NCI-H2171 (cell line): ENCODE measurements at places on chromosomes 4 and X.

- DNase-seq, result no peak
These were observed 687.3 kb upstream of the ACTRT1 start for GRCh38 chrX:128739539-128739938.

- no peak for DNase-seq
These were observed 28.6 kb upstream of the ARHGAP24 start for GRCh38 chr4:85446141-85446861.

DNA sequence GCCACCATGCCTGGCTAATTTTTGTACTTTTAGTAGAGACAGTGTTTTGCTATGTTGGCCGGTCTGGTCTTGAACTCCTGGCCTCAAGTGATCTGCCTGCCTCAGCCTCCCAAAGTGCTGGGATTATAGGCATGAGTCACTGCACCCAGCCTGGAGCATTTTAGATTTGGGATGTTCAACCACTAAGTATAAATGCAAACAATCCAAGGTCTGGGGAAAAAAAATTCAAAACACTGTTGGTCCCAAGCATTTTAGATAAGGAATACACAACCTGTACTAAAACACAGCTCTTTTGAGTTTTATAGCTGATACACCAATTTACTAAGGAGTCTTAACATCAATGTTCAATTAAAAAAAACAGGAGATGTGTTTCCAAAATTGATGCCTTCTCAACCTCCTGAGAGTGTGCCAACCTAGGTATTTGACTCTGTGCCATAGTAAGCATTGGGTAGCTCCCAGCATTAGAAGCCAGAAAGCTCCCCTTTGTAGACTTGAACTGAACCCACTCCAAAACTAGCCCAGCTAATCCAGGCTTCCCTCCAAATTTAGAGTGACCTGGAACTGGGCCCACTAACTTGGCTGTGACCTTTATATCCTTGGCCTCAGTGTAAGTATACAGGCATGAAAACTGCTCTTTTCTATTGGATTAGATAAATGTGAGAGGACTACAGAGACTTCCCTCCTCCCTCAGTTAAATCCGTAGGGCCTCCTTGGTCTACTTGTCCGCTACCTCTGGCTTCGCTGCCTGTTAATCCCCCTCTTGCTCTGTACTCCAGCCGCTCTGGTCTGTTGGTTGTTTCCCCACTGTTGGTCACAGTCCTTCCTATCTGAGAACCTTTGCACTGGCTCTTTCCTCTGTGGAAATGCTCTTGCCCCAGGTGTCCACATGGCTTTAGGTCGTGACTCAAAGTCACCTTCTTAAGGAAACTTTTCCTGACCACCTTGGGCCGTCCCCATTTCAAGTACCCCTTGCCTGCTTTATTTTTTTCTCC is 77.6 kb downstream of the CCKAR start:
- DNase-seq, result no peak

GRCh38 chrX:72126048-72126415 is 5.7 kb downstream of the RTL5 start:
- no peak for DNase-seq

GRCh38 chrX:111123606-111124179 is 27.7 kb downstream of the PAK3 start:
- no peak for DNase-seq

DNA sequence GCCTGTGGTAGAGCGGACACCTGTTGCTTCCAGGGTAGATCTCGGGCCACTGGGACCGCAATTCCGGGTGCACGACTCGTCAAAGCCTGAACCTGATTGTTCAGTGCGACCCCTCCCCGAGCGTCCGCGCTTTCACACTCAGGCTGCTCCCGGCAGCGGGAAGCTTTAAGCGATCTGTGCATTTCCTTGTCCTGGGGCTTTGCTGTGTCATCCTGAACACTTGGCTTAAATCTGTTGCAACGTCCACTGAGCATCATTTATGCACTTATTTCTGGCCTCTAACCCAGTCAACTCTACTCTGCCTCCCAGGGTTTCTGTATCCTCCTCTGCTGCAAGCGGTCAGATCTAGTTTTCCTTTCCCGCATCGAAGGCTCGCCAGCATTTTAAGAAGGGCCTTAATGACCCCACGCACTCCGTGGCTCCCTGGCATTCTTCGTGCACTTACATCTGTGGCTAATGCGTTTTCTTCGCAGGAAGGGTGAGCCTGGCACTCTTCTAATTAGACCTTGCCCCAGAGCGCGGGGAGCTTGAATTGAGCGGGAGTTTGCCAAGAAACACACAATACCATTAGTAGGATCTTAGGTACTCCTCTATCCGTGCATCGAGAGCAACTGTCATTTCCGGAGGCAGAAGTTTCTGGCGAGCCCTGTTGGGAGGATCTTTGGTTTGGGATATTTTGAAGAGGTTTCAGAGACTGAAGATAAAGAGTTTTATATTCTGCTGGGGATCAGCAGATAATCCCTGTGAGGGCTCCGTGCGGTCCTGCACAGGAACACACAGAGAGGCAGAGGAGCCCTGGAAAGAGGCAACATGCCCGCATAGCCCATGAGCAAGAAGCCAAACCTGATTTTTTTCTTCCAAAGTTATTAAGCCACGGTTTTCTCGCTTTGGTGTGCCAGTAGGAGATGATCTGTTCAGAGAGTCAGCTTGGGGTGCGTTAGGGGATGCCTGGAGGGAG is 654 bp upstream of the DDIT4L start:
- DNase-seq, result no peak

DNA sequence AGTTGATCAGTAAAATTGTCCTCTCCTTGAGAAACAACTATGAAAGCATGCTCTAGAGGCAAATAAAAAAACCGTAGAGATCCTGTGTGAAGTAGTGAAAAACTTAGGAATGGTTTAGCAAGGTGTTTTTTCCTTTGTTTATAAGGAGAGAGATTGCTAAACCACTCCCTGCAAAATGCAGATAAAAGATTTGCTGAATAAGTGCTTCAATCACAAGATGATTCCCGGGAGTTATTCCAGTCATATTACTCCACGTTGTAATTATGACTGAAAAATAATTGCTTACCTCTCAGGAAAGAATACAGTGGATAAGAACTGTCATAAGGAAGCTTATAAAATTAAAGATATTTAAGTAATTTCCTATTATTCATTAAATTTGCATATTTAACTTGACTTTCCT is 2.8 kb downstream of the GK start:
- no peak for DNase-seq

GRCh38 chr4:75099321-75099720 is 166.4 kb downstream of the PARM1 start:
- no peak for DNase-seq

DNA sequence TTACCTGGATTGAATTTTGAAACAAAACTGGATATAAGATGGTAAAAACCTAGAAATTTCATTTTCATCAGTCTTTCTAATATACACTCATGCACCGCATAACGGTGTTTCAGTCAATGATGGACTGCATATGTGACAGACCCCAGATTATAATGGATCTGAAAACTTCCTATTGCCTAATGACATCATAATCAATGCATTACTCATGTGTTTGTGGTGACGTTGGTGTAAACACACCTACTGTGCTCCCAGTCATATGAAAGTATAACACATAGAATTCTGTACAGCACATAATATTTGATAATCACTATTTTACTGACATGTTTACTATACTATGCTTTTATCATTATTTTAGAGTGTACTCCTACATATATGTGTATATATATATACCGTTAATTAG is 119.9 kb upstream of the AGA start:
- no peak for DNase-seq

DNA sequence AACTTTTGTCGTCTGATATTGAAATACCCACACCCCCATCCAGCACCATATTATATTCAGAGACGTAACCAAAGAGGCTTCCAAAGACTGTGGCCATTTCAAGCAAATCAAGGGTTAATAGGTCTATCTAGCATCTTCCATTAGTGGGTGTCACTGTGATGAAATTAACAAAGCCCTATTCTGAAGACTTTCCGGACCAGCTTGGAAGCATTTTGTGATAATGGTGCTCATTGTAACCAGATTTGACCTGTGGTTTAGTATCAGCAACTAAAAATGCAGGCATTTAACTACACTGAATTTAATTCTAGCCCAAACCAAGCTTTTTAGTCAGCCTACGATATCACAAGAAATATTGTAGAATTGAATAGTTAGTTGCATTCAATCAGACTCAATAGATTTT is 309.7 kb upstream of the TENM3 start:
- no peak for DNase-seq

DNA sequence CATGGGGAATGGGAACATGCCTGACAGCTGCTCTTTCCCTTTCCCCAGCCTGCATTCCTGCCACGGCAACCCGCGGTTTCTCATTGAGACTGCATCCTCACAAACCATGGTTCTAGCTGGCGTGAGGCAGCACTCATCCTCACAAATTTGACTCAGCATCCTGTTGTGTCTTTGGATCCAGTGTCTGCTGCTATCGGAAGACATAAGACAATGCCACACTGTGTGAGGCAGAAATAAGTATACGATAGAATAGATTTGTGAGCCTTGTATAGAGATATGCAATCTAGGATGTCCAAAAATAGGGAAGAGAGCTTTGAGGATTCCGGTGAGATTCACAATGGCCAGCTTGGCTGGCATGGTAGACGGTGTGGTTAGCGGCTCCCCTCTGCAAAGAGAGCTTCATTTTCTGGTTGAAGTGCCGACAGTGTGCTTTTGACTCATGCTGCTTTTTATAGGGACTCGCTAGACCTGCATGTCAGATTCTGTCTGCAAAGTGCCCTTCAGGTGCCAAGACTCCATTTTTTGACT is 161.3 kb upstream of the PSAPL1 start:
- DNase-seq, result no peak

- DNase-seq, result no peak
These were observed 161.1 kb upstream of the NAP1L5 start for GRCh38 chr4:88858752-88859151.

DNA sequence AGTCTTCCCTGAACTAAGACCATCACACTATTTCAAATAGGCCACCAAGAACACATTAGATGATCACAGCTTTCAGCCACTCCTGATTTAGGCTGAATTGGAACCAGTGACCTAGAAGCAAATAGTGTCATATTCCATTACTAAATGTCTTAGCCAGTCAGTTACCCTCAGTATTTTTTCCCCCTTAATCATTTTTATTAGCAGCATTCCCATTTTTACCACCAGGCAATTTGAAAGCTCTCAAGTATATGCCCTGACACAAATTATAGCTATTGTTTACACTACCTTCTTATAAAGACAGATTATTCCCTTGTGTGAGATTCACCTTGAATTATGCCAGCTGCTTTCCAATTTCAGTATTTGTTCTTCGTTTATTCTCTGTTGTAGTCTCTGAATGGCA is 1146.9 kb downstream of the PDHA2 start:
- no peak for DNase-seq

DNA sequence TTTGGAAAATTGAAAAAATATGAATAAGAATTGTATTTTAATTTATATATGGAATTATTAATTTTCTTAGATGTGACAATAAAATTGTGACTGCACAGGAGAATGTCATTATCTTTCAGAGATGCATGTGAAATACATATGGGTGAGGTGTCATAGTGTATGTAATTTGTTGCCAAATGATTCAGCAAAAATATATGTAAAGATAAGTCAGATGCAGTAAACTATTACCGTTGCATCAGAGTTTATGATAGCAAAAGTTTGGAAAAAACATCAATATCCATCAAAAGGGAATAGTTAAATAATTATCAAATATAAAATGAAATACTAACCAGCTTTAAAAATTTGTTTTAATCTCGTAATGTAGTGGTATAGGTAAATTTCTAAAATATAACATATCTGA is 10.4 kb upstream of the SLC7A11 start:
- no peak for DNase-seq

GRCh38 chr4:160386846-160387245 is 1284.0 kb downstream of the RAPGEF2 start:
- DNase-seq, result no peak

DNA sequence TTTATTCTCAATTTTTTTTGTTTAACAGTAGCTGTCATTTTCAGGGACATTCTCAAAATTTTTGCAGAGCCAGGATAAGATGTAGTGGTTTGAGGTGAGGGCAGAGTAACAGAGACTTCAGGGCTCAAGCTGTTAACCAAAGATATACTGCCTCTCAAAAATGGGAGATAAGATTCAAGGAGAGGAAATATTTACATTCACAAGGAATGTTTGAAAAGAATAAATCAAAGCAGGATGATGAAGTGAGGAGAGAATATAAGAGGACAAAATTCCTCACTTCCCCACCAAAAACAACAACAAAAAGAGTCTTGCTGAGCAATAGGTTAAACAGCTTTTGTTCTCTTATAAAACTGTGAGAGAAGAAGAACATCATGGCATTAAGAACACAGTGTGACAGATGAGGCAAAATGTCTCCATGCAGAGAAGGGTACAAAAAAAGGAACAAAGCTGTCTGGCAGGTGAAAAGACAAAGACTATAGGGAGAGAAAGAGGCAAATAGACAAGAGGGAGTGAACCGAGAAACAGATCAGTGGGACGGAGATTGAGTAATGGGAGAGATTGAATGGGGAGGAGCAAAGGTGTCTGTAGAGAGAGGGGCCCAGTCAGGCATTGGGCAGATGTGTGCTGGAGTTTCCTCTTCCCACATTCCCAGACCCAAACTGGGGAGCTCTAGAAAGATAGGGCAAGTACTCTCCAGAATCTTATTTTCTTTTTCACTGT is 106.1 kb upstream of the TMEM150C start:
- DNase-seq, result no peak

GRCh38 chr4:106953036-106953705 is 82.9 kb downstream of the DKK2 start:
- no peak for DNase-seq

DNA sequence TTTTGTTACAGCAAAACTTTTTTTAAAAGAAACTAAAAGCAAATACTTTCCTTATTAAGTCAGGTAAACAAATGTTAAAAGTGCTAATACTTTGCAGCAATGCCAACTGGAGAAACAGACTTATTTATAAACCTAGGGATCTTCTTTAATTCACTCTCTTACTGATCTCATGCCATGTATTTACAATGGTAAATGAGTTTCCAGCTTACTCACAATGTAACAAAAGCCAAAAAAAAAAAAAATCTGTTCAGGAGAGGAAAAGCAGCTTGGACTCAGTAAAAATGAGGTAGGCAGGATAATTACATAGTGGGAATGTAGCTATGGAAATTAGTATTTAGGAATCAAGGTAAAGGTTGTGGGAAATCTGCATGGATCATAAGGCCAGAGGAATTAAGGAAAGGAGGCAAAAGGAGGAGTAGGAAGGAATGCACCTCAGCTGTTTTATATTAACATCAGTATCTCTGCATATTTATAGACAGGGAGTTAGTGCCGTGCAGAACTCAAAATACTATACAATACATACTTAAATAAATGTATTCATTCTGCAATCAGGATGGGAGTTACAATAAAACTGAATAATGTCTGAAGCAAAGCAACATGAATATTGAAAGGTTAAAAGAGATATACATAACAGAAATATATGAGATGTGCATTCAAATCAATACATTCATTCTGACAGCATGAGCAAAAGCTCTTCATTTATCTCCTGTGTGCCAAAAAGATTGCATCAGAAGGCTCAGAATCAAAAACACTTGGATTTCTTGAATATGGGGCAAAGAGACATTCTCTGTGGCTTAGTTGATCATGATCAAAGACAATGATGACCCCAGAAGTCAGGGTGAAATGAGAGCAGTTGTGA is 57.9 kb upstream of the ETNPPL start:
- DNase-seq, result no peak
